AG09309 (cell line): ENCODE measurements at places on chromosomes 13 and 19.
A peak's percentile ranks its signal among the peaks of the same experiment; 100 is the strongest.

DNA sequence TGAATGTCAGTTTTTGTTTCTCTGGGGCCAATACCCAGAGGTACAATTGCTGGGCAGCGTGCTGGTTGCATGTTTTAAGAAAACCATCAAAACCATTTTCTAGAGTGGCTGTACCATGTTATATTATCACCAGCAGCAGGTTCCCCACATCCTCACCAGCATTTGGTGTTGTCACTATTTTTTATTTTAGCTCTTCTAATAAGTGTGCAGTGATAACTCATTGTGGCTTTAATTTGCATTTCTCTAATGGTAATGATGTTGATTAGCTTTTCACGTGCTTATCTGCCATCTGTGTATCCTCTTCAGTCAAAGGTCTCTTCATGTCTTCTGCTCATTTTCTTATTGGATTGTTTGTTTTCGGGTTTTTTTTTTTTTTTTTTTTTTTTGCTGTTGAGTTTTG is 21.9 kb downstream of the PAK4 start:
- DNase-seq: no peak

DNA sequence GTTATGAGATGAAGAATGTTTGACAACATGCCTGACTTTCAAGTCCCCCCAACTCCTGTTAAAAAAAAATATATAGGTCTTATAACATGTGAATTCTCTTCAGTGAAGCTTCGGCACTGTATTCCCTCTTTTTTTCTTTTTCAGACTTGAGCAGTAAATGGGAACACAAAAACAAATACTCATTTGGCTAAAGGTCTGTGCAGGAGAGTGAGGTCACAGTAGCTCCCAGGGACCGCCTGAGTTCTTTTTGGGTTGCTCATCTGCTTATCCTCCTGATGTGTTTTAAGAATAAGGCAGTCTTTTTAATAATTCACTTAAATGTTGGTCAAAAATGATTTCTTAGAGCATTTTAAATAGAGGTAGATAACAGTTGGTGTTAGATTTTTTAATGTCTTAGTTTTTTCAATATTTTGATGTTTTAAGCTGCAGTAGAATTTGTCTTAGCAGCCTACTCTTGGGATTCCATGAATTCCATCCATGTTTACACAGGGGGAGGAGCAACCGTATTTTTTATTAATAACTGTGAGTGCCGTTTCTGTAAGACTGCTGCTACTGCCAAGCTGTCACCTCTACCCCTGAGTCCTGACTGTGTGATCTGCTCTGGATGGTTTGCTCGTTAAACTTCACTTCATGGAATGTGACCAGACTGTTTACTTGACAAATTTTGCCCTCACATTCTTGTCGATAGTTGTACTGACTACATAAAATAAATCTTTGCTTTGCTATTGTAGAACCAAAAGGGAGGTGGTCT is 14.9 kb downstream of the HNRNPM start:
- no peak for DNase-seq

DNA sequence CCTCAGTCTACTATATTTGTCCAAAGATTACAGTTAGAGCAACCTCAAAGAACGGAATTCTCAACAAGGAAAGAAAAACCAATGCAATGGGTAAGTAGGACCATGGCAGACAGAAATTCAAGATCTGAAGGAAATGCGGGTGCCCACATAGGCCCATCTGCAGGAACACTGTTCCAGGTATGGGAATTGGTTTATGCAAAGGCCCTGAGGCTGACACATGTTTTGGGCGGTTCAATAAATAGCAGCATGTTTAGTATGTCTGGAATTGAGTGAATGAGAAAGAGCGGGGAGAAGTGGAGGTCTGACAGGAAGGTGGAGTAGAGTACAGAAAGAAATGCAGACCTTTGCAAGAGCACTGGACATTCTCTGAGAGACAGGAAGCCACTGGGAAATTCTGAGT is 164.7 kb upstream of the KLF12 start:
- DNase-seq: no peak

GRCh38 chr13:66365101-66365500 is 865.0 kb downstream of the PCDH9 start:
- DNase-seq: no peak

- no peak for DNase-seq
Measured at GRCh38 chr13:87810920-87811344, 139.8 kb downstream of the SLITRK5 start.

DNA sequence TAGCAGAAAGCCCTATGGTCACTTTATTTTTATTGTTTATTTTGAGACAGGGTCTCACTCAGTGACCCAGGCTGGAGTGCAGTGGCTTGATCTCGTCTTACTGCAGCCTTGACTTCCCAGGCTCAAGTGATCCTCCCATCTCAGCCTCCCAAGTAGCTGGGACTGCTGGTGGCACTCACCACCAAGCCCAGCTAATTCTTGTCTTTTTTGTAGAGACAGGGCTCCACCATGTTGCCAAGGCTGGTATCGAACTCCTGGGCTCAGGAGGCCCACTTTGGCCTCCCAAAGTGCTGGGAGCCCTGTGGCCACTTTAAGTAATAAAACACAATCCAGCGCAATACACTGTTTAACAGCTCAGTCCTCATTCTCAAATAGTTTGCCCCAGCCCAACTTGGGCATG is 69.3 kb downstream of the NUFIP1 start:
- no peak for DNase-seq

GRCh38 chr13:106262886-106263285 is 272.6 kb downstream of the EFNB2 start:
- no peak for DNase-seq

DNA sequence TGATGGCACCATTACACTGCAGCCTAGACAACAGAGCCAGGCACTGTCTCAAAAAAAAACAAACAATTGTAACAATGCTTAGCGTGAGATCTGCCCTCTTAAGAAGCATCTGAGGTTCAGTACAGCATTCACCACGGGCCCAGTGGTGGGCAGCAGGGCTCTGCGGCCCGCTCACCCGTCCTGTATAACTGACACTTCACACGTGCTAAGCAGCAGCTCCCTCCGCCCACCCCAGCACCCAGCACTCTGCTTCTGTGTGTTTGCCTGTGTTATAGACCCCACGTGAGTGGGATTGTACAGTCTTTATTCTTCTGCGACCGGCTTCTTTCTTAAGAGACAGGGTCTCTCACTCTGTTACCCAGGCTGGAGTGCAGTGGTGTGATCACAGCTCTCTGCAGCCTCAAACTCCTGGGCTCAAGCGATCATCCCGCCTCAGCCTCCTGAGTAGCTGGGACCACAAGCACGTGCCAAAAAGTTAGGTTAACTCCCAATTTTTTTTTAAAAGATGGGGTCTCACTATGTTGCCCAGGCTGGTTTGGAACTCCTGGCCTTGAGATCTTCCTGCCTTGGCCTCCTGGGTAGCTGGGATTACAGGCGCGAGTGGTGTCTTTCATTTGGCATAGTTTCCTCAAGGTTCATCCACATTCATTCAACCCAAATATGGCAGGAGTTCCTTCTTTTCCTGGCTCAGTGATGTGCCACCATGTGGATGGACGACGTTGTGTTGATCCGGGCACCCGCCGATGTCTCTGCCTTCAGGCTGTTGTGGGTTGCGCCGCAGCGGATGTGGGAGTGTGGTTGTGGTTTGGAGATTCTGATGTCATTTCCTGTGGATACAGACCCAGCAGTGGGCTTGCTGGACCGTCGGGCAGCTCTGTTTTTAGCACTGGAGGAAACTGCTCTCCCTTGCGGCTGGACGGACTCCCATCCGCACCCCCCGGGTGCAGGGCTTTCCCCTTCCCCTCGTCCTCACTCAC is 170.0 kb downstream of the KDM4B start:
- peak; percentile 38 for DNase-seq

DNA sequence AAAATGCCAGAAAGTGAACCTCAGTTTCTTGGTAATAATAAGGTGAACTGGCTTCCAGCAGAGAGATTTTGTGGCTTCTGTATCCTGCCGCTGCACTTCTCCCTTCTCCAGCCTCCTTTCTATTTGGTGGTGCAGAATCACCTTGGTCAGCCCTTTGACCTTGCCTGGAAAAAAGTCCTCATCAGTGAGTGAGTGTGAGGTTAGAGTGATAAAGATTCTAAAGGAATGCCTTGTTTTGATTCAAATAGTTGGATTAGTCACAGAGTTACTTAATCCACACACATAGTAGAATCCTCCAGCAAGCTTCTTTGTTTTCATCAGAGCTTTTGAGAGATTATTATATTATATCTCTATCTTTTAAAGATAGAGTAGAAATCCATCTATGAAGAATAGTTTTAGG is 140.9 kb downstream of the KCNRG start:
- peak; percentile 28 for DNase-seq

DNA sequence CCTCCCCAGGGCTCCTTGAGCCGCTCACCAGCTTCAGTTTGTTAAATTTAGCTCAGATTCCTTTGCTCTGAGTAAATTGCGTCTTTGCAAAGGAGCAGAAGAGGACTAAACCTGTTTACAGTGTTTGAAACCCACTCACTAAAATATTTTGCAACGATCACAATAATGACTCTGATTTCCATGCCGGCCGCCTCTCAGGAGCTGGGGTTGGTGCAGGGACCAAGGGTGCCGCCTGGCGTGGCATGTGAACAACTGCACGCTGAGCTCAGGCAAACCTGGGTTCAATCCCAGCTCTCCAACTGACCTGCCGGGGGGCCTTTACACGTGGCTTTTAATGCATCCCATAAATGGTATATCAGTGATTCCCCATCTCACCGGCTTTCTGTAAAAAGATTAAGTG is 68.7 kb upstream of the CACNA1A start:
- DNase-seq: no peak

DNA sequence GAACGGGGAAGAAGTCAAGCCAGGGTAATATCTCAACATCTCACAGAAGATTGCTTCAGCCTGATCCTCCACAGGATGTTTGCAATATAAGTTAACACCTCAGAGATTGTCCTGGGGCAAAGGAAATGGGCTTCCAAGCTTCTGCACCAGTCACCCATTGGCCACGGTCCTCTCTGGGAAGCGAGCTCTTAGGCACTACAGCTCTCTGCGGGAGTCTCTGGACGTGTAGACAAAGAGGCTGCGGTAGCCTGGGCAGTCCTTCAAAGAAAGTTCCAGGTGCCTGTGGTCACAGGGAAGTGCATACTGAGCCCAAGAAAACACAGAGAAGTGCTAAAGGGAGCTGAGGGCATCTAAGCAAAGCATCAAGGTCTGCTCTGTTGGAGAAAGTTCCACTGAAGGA is 805.7 kb downstream of the DIAPH3 start:
- no peak for DNase-seq

DNA sequence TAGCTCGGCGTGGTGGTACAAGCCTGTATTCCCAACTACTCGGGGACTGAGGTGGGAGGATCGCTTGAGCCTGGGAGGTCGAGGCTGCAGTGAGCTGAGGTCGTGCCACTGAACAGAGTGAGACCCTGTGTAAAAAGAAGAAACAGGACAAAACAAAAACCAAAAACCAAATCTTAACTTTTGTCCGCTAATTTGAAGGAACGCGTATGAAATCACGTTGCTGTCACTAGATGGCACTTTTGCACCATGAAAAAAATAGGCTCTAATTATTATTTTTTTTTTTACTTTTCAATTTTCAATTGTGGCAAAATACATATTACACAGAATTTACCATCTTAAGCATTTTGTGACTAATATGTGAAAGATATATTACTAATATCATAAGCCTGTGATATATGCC is 17.6 kb upstream of the ZNF835 start:
- DNase-seq: no peak

DNA sequence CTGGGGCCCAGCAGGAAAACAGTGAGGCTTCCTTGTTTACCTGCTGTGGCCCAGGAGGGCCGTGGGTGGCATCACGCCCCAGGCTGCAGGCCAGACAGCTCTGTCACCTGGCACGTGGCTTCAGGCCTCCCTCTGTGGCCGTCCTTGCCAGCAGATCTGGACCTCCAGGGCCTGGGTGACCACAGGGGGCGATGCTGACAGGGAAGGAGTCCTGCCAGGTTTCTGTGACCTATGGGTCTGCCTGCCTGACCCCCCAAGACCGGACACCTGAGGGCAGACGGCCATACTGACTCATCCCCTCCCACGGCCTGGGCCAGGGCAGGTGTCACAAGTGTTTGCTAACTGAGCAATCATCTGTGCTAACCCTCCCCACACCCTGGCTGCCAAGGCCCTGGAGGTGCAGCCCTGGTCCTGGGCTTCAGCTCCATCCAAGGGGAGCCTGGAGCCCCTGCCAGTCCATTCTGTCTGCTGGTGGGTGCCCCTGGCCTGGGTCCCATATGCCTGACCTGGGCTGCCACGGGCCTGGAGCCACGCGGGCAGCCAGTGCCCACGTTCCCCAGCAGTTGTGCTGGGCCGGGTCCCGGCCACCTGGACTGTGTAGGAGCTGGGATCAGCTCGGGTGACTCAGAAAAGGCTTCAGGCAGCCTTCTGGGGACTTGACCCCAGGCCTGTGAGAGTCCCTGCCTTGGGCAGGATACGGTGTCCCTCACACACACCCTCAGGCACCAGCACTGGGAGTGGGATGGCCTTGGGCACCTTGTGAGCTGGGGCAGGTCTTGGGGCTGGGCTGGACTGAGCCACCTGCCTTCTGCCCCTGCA is 3.7 kb downstream of the CDC34 start:
- no peak for DNase-seq

DNA sequence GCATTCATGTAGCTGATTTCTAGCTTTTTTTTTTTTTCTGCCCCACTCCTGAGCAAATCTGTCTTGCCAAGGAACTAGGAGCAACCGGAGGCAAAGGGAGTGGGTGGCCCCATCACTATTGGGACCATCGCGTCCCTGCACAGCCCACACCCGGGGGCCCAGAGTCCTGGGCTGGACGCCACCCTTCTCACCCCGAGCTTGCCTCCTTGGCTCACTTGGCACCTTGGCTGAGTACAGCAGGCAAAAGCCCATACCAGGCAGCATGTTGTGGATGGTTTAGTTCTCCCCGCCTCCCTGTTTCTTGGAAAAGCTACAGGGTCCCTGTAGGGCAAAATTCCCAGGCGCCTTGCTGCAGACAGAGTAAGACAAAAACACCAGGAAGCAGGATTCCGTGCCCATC is 13.7 kb downstream of the SMIM24 start:
- no peak for DNase-seq

- DNase-seq: no peak
Measured at GRCh38 chr13:98586400-98587345, 9.8 kb upstream of the STK24 start.

DNA sequence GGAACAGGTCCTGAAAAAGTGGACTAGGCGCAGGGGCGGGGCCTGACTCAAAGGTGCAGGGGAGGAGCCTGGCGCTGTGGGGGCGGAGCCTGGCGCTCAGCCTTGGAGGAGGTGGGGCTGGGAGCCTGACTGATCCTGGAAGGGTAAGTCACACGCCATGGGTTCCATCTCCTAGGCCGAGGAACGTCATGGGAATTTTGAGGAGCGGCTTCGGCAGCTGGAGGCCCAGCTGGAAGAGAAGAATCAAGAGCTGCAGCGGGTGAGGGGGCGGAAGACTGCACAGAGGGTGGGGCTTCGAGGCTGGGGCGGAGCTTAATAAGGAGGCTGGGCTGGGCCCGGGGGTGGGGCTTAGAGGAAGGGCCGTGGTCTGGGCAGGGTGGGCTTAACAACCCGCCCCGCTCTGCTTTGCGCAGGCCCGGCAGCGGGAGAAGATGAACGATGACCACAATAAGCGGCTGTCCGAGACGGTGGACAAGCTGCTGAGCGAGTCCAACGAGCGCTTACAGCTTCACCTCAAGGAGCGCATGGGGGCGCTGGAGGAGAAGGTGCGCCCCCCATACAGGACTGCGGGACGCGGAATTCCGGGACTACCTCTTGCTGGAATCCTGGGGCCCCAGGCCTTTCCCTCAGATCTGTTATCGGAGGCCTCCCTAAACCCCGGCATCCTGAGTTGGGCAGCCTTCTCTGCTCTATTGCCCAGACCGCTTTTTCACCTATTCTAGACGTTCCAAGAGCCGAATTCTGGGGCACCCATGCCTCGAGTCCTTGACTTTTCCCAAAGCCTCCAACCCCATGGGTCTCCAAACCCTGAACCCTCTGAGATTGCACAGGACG is 14.5 kb downstream of the PPFIA3 start:
- no peak for DNase-seq

GRCh38 chr19:498977-499623 is 2.8 kb downstream of the MADCAM1 start:
- DNase-seq: no peak
